KG1 (cell line): ENCODE measurements at places on chromosomes 6 and 20.

GRCh38 chr20:17895641-17896171 lies 72.9 kb downstream of the SNX5 start:
- DNase-seq = no peak

- DNase-seq = no peak
Measured at GRCh38 chr20:41078329-41078728, 49.7 kb downstream of the TOP1 start.

DNA sequence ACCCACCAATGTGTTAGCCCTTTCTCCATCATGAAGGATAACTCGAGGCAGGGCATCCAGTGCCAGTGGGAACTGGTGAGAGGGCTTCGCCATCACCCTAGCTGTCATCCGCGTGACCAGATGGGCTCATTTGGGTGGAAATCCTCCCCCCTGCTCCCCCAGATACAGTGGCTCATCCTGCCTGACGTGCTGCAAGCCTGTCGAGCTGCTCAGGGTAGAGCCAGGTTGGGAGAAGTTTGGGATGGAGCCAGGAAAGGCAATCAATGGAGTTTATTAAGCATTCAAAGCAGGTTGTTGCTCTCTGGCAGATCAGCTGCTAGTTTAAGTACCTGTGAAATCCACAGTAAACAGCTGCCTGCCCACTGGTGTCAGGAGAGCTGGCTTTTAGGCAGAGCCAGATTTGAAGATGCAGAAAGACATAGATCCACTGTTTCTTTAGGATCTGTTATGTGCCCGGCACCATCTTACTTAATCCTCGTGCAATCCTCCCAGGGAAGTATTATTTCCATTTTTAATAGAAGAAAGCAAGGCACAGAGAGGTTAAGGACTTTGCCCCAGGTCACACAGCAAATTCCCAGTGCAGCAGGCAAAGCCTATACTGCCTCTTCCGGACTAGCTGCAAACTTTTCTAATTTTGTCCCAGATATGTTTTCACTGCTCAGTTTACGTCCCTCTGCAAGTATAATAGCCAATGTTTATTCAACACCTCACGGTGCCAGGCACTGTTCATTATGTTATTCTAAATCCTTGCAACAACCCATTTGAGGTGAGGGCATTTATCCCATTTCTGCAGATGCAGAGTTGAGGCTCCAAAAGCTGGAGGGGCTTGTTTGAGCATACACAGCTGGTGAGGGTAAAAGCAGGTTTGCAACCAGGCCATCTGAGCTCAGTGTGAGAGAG lies 54.1 kb upstream of the KCNG1 start:
- DNase-seq = no peak

DNA sequence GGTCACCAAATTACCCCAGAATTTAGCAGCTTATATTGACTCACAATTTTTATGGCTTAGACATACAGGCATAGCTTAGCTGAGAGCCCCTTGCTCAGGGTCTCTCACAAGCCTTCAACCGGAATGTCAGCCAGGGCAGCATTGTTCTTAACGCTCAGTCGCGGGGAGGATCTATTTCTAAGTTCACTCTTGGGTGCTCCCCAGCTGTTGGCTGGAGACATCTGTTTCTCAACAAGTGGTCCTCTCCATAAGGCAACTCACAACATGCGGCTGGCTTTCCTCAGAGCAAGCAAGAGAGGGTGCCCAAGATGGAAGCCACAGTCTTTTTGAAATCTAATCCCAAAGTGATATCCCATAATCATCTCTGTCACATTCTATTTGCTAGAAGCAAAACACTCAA lies 46.6 kb downstream of the SLX4IP start:
- DNase-seq = no peak

- no peak for DNase-seq
Measured at GRCh38 chr6:41625442-41625841, 12.8 kb upstream of the MDFI start.

GRCh38 chr6:33693186-33694105 lies 18.1 kb downstream of the UQCC2 start:
- DNase-seq = no peak

DNA sequence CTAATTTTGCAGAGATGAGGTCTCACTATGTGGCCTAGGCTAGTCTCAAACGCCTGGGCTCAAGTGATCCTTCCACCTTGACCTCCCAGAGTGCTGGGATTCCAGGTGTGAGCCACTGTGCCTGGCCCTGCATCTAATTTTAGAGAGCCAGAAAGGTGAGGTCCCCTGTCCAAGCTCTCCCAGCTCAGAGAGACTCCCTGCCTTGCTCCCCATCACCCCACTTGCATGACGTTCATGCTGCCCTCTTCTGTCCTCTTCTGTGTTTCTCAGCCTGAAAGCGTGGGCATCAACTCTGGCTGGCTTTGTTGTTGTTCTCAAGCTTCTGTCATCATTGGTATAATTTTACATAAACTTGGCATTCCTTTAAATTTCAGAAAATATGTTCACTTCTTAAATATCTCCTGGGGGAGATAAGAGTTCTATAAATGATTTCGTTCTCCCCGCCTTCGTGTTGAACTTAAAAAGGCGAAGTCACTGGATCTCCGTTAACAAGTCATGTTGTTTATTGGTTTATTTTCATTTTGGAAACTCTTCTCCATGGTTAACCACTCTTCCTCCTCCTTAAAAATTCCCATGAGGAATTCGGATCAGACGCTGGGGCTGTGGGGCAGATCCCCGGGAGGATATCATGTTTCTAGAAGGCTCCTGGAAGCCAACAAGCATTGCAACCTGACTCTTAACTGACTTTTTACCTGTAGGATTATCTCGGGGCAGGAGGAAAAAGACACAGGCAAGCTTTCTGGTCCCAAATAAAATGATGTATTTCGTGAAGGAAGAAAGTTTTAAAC lies 13.2 kb upstream of the PARD6B start:
- DNase-seq = no peak

DNA sequence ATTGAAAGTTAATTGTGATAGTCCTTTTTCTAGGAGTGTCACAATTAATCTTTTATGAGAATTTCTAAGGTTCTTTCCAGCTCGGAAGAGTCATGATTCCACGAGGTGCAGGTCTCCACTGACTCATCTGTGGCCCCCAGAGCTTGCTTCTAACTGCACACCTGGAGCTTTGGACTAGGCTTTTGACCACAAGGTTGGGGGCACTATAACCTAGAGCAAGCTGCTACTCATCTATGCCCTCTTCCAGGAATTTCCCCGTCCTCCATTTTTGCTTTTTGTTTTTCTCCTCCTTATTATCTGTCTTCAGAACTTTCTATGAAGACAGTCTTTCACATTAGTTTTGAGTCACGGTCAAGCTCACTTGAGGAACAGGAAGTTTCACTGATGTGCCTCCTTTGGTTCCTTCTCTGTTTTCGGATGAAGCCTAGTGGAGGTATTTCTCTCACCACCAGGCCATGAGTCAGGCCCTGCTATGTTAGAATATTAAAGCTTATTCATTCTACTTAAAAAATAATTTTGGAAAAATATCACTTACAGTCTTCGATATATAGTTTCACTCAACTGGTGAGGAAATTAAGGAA lies 119.2 kb upstream of the INSM1 start:
- no peak for DNase-seq

DNA sequence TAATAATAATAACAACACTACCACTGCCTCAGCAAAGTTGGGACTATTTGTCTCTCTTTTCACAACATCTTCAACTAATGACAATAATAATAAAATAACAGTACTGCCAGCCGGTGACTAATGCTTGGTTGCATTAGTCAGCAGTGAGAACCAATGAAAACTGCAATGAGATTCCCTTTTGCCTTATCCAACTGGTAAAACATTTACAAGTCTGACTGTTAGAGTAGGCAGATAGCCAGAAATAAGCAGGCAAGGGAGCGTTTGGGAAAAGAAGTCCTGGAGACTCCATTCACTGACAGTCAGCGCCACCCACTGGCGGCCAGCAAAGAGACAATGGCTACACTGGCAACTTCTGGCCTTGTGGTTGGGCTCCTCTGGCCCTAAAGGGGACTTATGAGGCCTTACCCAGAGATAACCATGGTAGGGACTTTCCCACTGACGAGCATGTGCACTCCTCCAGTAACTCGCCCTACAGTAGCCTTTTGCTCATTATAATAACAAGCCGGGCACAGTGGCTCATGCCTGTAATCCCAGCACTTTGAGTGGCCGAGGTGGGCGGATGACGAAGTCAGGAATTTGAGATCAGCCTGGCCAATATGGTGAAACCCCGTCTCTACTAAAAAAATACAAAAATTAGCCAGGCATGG lies 3.4 kb upstream of the NSFL1C start:
- no peak for DNase-seq

DNA sequence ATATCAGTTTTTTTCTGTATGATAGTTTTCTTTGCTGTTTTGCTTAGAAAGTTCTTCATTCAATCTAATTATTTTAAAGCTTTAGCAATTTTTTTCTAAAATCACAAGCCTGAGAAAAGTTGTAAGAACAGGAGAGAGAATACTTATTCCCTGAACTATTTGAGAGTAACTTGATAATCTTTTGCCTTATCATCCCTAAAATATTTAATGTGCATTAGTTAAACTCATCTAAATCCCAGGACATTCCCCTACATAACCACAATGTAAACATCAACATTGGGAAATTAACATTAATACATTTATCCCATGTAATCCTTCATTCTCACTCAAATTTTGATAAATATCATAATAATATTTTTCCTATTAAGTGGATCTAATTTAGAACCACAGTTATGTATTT lies 241.8 kb downstream of the CD109 start:
- DNase-seq = no peak

DNA sequence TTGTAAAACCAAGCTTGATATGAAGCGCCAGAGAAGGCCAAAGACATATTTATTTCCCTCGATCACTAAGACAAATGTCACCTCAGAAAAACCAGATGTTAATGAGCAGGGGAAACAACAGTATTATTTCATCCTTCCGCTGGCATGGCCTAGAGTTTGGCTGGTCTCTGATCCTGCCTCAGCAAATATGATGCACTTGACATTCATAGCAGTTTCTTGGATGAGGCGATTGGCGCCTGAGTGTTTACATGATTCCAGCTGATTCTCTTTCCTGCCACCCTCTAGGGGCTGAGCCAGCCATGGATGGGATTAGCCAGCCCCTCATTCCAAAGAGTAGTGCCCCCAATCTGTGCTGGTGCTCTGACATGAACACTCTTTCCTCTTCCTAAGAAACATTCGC lies 67.9 kb downstream of the STMND1 start:
- no peak for DNase-seq

GRCh38 chr6:107032051-107032450 lies 4.1 kb downstream of the MTRES1 start:
- no peak for DNase-seq

- no peak for DNase-seq
Measured at GRCh38 chr6:42322676-42323075, 105.0 kb upstream of the MRPS10 start.

- DNase-seq = no peak
Measured at GRCh38 chr6:1786455-1787453, 177.0 kb downstream of the FOXC1 start.

DNA sequence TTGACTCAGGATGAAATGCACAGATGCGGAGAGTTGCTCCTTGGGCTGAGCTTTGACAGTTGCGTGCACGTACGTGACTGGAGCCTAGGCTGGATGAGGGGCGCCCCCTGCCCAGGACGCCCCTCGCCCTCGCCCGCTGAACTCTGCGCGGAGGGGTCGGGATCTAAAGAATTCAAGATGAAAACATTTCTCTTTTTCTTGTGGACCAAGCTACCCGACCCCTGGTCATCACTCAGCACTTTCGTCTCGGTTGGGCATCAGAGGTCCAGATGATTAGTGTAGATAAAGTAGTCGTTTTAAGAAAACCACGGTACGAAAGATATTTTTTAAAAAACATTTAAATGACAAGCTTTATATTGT lies 700 bp downstream of the DTD1 start:
- no peak for DNase-seq

GRCh38 chr20:18805881-18806280 lies 7.7 kb upstream of the SCP2D1 start:
- DNase-seq = no peak

DNA sequence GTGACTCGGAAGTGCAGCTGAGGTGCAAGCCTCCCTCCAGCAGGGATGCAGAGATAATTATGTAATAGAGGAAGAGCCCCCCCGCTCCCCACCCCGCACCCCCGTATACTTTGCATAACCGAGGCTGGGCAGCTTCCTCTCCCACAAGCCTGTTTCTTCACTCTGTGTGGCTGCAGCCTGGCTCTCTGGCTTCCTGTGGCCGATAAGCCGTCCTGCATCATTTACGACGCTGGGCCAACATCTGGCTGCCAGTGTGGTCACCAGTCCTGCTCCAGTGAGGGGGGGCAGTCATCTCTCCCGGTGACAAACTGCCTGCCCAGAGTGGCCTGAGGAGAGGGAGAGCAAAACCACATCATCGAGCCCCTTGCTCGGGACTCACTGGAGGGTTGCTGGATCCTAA lies 59.2 kb downstream of the RBM38 start:
- peak; percentile 87 for DNase-seq

DNA sequence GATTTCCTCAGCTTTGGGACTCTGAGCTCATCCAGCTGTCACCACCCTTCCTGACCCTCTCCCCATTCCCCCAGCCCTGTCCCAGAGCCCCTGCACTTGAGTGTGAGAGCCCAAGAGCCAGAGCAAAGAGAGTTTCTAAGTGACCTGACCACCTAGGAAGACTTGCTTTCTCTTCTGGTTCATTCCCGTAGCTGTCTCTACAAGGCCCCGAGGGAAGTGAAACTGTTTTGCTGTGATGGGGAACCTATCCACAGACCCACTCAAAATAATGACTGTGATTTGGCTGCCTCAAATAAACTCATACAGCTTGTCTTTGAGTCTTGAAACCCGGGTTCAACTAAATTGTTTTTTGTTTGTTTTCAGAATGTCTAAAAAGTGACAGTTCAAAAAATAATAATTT lies 74.6 kb upstream of the XRN2 start:
- no peak for DNase-seq

- DNase-seq = no peak
Measured at GRCh38 chr20:53960579-53961272, 109.7 kb downstream of the BCAS1 start.

DNA sequence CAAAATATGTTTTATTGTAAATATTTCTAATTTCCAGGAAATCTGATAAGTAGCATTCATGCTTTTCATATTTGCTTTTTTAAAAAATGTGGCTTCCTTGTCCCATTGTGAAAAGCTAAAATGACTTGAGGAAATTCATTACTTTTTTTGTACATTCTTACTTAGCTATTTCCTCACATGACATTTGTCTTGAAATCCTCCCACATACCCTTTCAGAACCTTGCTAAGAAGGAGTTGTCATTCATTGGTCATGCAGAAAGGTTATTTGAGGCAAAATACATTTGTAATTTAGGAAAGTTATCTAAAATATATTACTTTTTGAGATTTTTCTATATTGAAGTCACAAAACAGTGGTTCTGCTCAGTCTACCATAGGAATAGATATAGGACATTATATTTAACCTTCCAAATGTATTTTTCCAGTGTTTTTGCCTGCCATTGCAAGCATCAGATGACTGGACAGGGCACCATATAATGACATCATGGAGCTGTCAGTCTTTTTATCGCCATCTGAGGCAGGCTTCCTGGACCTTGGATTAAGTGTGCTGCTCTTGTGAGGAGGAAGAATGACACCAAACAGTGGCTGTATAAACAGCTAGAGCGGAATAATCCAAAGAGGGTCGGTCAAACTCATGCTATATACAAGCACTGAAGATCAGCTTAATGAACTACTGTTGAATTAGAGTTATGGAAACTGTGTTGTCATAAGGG lies 109.4 kb upstream of the HCRTR2 start:
- no peak for DNase-seq
